ENCODE measurements at places on chromosomes 6 and 20.

DNA sequence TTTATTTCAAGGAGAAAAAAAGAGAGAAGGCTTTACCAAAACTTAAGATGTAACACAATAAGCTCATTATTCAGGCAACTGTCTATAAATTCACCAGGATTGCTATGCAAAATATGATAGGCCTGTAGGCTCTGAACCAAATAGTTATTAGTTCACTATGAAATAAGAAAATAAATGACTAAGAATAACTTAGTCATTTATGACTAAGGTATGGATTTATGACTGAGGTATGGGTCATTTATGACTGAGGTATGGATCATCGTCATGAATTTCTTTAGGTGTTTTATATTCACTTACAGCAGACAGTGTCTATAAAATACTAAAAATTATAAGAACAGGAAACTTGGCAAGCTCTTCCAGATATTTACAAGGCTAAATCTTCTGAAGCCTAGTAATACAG lies 52.1 kb upstream of the SNX9 start:
- DNase-seq: no peak

DNA sequence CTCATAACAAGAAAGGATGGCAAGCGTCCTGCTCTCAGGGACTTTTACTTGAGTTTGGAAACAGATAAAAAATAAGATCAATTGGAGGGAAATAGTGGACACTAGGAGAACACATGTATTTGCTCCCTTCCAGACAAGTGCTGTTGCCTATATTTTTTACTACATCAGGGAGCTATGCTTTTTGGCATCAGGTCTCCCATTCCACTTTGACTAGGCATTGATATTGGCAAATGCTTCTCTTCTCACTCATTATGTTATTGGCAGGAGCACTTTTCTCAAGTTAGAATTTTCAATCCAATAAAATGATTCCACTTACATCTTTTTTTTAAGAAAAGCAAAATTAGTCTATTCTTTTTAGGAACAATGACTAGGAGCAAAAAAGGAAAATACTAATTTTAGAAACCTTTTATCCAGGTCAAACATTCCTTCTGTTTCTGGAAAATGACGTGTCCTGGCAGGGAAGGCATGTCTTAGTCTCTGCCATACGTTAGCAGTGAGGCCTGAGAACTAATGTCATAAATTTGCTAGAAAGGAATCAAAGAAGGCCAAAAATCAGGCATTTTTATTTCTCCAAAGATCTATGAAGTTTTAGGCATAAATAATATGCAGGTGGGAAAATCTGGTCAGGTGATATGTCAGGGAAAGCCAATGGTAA lies 21.4 kb downstream of the BCAS1 start:
- no peak for DNase-seq

DNA sequence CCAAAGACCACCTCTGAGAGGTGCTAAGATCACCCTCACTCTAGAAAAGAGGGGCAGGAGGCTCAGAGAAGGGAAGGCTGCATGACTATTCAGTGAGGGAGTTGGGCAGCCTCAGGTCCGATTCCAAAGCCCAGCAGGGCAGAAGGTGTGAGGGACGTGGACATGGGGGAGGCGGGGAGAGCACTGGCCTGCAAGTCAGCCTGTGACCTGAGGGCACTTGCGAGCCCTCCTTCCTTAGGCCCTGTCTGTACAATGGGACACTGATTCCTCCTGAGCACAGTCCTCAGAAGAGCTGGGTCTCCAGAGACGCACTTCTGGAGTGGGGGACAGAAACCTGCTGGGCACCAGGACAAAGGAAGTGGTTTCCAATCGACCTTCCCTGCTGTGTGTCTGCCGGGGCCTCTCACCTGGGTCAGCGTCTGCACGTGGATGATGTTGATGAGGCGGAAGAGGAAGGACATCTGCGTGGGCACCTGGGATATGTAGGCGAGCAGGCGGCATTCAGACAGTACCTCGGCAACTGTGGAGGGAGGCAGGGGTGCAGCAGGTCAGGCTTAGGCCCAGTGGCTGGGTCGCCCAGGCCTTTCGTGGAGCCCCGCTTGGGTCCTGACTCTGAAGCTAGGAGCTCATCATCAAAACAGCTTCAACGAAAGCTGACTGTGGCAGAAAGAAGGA lies 48.5 kb downstream of the MYH7B start:
- DNase-seq: no peak

DNA sequence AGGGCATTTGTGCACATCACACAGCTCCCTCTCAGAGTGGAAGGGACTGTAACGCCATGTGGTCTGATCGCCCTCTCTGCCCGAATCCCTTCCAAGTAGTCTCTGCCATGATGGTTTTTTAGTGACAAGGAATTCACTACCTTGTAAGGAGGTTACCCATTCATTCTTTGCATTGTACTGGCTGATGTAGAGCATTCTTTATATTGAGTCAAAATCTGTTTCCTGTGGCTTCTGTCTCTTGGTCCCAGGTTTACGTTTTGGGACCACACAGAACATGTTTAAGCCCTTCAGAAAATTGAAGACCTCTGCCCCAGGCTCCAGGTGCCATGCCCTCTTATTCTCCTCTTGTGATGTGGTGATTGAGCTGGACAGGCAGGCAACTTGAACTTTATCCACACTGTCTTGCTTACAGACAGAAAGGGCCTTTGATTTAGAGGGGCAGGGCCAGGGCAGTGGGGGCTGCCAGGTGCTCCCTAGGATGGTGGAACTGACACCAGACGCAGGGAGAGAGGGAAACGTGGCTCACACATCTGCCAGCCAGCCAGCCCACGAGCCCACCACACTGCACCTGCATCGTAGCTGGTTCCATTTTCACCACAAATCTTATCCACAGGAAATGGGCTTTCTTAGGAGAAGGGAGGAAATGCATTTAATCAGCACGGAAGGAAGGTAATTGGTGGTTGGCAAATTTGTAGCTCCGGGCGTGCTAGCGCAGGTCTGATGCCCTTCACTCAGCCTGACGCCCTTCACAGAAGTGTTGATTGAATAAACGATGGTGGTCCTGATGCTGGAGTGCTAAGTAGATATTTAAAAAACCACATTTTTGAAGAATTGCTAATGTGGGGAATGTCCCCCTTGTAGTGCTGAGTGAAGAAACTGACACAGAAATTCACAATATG lies 78.2 kb downstream of the TCP11 start:
- no peak for DNase-seq

DNA sequence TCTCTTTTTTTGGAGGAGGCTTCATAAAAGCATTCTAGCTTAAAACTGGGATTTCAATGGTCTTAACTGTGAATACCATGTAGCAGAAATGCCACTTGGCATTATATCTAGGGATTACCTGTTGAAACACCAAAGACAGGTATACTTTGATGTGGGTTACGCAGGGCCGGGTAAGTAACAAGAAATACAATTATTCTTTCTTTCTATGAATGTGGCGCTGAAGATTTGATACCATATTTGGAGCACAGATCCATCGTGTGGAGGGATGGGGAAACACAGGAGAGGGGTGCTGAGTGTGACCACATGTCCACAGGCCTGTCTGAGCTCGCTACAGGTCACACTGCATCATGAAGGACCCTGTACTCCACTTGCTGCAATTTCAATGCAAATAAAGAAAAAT lies 257.8 kb downstream of the GMPR start:
- DNase-seq: no peak

- DNase-seq: no peak
These were observed 236.0 kb upstream of the EYS start for GRCh38 chr6:65943051-65943450.

GRCh38 chr6:33790379-33790778 lies 1.4 kb upstream of the LEMD2 start:
- no peak for DNase-seq

GRCh38 chr6:159606786-159607185 lies 86.3 kb downstream of the SOD2 start:
- DNase-seq: no peak

DNA sequence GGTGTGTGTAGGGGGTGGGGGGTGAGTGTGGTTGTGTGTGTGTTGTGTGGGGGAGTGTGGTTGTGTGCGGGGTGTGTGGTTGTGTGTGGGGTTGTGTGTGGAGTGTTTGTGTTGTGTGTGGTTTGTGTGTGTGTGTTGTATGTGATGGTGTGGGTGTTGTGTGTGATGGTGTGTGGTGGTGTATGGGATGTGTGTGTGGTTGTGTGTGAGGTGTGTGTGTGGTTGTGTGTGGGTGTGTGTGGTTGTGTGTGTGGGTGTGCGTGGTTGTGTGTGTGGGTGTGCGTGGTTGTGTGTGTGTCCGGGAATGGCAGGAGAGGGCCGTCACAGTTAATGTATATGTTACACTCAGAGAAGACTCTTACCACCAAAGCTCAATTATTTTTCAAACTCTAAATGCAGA lies 79.8 kb downstream of the TBXT start:
- no peak for DNase-seq

GRCh38 chr20:57693670-57694329 lies 16.0 kb downstream of the PMEPA1 start:
- DNase-seq: no peak

- no peak for DNase-seq
These were observed 195.5 kb upstream of the PRDM1 start for GRCh38 chr6:105890521-105891244.

GRCh38 chr20:1896484-1897258 lies 1.5 kb downstream of the SIRPA start:
- DNase-seq: no peak

GRCh38 chr20:45518282-45518681 lies 2.9 kb upstream of the SPINT3 start:
- no peak for DNase-seq

DNA sequence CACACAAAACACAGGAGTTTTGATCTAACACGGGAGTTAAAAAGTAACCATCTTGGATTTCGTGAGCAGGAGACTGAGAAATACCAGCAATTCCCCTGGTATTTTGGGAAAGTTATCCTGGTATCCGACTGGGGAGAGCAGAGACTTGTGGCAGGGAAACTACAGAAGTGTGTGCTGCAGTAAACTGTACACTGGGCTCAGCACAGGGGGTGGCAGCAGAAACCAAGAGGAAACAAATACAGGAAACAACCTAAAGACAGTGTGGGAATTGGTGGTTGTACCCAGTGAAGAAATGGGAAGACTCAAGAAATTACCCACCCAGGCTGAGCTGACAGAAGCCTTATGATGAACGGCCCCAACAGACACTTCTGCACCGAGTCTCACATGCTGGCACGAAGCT lies 109.8 kb downstream of the CHD6 start:
- no peak for DNase-seq

DNA sequence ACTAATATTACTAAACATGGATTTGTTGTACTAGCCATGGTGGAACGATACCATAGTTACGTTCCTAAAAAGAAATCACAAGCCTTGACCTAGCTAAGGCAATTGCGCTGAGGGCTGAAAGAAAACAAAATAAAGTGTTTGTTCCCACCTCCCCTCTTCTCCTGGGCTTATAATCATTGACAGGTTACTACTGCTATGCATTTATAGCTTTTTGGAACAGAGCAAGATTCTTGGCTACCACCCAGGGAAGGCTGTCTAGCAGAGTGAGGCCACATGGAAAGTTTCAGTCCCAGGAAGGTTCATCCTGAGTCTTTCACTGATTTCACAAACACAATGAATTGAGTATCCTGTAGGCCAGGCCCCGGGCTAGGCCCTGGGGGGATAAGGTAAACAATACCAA lies 84.6 kb downstream of the TMEM170B start:
- no peak for DNase-seq

DNA sequence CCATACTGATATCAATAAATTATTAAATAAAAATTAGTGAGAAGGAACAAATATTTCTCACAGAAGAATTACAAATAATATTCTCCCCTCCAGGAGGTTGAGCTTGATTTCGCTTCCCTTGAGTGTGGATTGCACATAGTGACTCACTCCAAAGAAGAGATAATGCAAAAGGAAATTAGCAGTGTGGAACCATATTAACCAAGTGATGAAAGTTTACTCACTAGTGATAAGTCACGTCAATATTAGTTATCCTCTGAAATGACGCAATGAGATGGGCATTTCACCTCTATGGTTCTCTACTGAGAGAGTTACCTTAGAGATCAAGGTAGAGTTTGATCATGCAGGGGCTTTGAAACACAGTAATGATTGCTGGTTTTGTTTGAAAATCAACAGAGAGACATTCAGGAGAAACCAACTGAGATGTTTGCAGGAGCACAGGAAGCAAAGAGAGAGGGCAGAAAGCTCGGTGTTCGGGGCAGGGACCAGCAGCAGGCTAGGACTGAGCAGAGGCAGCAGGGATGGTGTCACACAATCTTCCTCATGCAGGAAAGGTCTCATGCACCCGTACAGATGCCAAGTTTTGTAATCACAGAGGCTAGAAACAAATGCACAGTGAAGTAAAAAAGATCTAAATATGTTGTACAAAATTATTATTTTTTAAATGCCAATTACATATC lies 634.5 kb downstream of the QKI start:
- DNase-seq: no peak

DNA sequence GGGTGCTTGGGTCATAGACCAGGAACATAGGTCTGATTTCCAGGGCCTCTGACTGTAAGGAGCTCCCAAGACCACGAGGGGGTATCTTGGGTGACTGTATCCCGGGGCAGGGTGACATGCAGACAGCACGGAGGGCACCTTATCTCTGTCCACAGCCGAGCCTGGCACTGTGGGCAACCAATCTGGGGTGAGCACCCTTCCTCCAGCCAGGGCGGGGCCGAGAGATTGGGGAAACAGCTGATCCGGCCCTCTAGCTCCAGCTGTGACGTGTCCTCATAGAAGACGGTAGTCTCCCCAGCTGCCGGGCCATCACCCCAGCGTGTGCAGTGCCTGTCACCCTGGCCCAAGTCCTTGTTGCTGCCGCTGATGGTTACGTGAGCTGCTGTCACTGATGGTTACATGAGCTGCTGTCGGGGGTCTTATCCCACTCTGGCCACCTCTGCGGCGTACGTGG lies 139.6 kb upstream of the RNF24 start:
- DNase-seq: no peak

- no peak for DNase-seq
These were observed 29.6 kb downstream of the UBD start for GRCh38 chr6:29529956-29530355.

- no peak for DNase-seq
These were observed 19.8 kb downstream of the GCM1 start for GRCh38 chr6:53128842-53129241.

DNA sequence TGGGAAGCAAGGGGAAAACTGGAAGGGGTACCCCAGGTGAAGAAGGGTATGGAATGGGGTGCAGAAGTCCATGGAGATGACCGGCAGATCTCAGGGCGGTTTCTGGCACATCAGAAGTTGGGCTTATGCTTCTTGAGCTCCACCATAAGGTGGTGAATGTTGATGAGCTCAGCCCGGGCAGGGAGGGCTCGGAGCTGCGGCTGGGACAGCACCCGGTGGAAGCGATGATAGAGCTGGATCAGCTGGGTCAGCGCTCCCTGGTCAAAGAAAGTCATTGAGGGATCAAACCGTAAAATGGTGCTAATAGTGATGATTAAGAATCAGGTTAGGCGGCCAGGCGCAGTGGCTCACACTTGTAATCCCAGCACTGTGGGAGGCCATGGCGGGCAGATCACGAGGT lies 20.9 kb downstream of the VPS52 start:
- no peak for DNase-seq

GRCh38 chr20:46371656-46372055 lies 34.8 kb downstream of the ELMO2 start:
- no peak for DNase-seq

DNA sequence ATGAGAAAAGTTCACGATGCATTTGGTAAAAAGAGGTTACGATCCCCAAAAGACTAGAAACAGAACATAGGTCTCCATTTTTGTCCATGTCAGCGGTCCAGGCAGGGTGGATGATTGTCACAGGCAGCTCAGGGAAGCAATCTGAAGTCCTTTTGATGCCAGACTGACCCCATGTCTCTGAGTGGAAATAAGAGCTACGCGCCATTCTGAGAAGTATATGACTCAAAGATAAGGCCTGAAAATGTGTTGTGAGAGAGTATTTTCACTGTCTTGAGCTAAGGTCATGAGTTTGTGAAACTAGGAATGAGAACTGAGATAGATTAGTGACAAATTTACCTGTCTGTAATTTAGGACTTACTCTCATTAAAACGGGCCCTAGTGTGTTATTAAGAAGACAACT lies 69.5 kb downstream of the LYRM4 start:
- DNase-seq: no peak
